ENCODE measurements at places on chromosomes 4 and X.
A peak's percentile ranks its signal among the peaks of the same experiment; 100 is the strongest.

DNA sequence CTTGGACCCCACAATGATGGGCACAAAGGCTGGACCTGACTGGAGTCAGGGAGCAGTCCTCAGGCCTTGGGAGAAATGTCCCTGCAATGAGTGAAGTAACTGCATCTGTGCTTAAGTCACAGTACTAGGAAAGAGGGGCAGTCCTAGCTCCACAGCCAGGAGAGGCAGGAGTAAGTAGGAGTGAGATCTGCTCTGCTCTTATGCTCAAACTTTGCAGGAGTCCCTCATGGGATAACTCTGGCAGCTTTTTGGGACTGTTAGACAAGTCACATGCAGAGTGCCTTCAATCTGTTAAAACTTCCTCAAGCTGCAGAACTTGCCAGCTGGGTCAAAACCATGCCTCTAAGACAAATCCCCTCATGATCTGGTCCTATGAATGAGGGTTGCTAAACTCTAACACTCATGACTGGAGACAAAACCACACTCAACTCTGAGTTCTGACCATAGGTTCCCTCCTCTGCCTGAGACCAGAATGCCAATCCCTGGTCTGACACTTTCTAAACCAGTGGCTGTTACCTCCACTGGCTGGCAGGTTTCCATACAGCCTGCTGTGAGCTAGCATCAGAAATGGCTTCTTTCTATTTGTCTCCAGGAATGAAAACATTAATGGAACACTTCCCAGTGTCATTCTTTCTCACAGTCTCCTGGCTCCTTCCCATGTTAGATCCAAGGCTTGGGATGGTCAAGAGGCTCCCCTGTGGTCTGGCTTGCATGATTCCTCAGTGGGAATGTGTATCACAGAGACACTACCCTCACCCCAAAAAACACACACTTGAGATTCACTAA, 819.3 kb downstream of the PCDH7 start:
- DNase-seq: no peak

GRCh38 chr4:113052379-113052951, 3.0 kb downstream of the ANK2 start:
- DNase-seq: no peak

DNA sequence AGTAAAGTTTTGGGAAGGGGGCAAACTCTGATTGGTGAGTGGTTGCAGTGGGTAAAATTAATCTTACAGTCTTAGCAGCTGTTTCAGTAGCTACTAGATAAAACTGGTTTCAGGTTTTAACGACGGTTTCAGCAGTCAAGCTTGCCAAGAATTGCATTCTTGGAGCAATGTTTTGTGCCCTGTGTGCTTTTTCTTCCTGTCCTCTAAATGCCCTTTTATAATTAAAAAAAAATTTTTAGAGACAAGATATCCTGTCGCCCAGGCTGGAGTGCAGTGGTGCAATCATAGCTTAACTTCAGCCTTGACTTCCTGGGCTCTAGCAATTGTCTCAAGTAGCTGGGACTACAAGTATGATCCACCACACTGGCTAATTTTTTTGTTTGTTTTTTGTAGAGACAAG, 6.3 kb upstream of the PPEF2 start:
- DNase-seq: no peak

DNA sequence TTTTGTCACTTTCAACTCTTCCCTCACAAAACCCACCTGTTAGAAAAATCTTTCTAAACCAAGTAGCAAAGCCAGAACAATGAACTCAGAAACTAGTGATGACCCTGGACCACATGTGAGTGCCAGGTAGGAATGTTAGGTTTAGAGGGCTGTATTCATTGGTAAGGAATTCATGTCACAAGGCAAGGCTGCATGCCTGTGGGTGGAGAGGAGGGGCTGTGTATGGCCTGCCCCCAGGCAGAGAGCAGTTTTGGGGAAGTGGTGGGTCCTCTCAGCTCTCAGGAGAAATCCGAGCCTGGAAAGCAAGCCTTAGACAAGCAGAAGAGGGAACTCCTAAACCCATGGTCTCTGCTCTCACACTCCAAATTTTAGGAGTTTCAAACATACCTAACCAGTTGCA, 2.4 kb downstream of the RNF175 start:
- no peak for DNase-seq

- DNase-seq: no peak
These were observed 59.3 kb downstream of the GPC3 start for GRCh38 chrX:133926099-133926498.

DNA sequence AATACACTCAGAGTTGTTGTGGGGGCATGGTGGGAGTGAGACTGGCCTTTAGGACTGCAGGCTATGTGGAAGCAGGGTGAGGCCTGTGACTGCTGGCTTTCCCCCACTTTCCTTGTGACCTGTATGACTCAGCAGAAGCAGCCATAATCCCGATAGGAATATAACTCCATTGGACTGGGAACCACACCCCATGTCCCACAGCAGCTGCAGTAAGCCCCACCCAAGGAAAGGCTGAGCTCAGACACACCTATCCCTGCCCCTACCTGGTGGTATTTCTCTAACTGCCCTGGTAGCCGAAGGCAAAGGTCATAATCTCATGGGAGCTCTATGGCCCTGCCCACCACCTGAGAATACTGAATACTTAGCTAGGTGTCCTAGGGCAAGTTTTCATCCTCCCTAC, 169.3 kb downstream of the GC start:
- no peak for DNase-seq

DNA sequence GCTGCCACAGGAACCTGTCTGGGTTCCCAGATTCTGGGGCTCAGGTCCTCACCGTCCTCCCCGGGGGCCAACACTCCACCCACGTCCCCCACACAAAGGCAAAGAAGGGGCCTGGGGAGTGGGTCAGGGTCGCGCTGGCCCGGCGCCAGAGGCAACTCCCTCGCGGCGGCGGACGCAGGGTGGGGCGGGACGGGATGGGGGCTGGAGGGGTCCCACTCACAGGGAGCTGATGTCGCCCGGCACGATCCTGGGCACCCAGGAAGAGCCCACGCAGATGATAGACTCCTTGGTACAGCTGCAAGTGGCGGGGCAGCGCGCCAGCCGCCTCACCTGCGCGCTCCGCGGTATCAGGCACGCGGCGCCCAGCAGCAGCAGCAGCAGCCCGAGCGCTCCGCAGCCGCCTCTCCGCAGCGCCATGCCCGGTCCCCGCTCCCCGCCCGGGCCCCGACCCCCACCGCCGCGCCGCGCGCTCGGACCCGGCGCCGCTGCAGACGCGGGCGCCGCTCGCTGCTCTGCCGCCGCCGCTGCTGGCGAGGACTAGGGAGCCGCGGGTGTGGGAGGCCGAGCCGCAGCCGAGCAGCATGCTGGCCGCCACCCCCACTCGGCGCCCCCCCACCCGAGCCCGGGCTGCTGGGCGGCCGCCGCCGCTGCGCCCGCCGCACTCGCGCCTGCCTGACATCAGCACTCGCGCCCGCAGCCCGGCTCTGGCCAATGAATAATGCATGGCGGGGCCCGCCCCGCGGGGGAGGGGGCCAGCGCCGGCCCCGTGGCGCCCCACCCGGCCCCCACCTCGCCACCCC, at the start of gene LGI2:
LGI2 (minus strand) TSS at position 670 of the 800 bp plus-strand sequence; CDS start at position 417, 253 bp downstream.
- peak; percentile 13 for DNase-seq

- DNase-seq: no peak
These were observed 200.7 kb upstream of the NPY2R start for GRCh38 chr4:155007660-155008176.

DNA sequence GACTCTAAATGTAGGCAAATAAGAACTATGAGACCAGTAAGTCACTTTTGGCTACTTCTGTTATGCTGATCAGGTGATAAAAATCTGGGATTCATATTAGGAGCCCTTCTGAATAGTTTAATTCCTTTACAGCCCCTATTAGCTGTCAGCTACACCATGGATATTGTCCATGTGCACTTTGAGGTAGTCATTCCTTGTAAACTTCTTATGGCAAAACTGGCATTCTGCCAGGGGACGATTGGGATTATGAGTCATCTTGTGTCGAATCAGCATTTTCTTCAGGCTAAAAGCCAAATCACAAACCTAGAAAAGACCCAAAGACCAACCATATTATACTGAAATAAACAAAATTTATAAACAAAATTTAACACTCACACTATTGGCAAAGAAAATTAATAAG, 227.6 kb downstream of the PRDM5 start:
- peak; percentile 68 for DNase-seq

DNA sequence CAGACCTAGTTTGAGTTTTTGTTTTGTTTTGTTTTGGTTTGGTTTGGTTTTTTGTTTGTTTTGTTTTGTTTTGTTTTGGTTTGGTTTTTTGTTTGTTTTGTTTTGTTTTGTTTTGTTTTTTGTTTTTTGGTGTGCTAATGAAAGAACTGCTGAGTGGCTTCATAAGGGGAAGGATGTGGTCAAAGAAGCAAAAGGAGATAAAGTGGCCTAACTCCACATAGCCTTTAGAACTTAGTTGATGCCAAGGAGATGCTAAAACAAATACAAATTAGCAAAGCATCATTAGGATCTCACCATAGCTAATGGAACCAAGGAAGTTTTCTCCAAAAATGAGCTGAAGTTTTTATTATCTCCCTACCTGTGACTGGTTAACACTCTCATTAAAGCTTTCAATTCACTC, 44.6 kb upstream of the TMEM164 start:
- no peak for DNase-seq

GRCh38 chrX:39507617-39508299, 590.0 kb downstream of the BCOR start:
- DNase-seq: no peak
